ENCODE measurements at places on chromosomes 6 and 20.

- no peak for DNase-seq
These were observed 969.2 kb upstream of the SLC35B3 start for GRCh38 chr6:9404351-9405146.

- DNase-seq = no peak
These were observed 345.1 kb upstream of the AGPAT4 start for GRCh38 chr6:161618831-161619454.

- DNase-seq = no peak
These were observed at the start of gene IL17A for GRCh38 chr6:52186075-52186474. IL17A (plus strand) TSS chr6:52186375; CDS start chr6:52186432, 57 bp downstream.

GRCh38 chr6:113258771-113259170 lies 598.4 kb upstream of the MARCKS start:
- no peak for DNase-seq

DNA sequence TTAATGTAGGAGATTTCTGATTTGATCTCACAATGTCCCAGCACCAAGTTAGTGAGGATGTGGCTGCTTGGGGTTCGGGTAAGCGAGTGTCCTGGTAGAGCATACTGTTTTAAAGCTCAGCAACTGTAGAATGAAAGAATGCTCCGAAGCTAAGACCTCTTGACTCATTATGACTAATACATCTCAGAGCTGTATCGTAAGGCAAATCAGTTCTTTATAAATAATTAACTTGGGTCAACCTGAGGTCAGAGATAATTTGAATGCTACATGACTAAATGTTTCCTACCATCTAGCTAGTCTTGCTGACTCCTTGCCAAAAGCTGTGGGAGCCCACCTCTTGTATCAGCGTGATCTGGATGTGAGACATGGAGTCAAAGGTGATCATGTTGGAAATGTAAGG lies 128.8 kb upstream of the PDE7B start:
- no peak for DNase-seq
